ENCODE measurements at places on chromosomes 12 and 14.

DNA sequence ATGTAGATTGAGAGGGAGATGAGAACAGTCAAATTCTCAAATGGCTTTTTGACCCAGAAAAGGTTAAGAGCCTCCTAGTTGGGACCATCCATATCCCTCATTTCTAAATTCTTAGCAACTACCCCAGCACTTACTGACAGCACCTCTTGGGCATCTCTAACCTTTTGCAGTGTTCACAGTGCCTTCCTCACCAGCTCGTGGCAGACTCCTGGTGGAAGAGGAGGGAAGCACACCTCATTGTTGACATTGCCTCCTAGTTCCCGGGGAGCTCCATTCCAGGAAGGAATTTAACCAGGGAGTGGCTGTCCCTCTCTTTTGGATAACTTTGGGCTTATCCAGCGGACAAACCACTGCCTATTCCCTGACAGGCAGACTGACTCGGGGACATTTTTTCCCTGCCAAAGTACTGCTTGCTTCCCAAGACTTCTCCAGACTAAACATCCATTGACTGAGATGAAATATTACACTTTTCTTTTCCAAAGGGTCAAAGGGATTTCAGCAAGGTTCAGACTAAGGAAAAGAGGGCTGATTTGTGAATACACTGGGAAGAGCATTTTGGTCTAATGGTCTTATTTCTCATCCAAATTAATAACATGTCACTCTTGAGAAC lies 9.0 kb upstream of the OR6J1 start:
- DNase-seq = peak; percentile 56

DNA sequence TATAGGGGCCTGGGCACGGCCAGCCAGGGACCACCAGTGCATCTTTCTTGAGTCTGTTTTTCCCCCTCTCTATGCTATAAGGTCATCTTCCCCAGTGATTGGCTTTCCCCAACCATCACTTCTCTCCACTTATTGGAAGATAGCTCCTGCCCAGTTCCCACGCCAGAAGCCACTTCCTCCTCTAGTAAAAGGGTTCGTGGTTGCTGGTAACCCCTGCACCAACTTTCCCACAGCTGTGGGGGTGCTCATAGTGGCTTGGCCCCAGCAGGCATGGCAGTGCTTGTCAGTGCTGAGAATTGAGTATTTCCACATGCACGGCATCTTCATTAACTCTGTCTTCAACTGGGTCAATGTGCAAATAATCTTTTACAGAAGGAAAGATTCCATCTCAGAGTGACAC lies 215.4 kb downstream of the FOXN3 start:
- DNase-seq = no peak

DNA sequence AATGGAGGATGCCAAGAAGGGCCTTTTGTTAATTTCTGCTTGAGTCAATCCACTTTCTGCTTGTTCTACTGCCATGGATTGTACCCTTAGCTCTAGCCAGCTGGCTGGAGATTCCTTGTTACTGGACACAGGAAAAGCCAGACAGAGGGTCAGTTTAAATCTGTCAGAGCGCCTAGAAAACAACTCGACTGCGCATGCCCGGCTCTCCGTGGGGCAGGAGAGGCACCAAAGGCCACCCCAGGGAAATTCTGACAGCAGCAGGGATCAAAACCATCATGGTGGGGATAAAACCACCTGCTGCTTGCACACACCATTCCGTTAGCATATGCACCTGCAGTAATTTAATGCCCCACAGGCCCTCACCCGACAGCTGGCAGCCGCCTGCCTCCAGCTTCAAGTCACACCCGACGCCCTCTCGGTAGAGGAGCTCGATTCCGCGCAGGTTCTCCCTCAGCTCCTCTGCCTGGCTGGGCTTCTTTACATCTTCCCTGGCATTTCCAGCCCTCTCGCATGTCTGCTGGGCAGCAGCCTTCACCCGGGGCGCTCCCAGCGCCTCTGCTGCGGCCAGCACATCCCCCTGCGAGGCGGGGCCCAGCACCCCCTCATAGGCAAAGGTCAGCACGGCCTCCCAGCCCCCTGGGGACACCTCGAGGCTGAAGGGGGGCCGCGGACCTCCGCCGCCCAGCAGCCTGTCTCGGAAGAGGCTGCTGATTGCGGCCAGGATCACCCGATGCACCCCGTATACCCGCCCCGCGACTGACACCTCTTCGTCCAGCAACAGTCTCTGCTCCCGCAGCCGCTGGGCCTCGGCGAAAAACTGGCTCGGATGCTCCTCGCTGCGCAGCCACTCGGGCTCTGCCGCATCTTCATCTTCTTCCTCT lies 1.0 kb downstream of the KLHL33 start:
- DNase-seq = no peak

DNA sequence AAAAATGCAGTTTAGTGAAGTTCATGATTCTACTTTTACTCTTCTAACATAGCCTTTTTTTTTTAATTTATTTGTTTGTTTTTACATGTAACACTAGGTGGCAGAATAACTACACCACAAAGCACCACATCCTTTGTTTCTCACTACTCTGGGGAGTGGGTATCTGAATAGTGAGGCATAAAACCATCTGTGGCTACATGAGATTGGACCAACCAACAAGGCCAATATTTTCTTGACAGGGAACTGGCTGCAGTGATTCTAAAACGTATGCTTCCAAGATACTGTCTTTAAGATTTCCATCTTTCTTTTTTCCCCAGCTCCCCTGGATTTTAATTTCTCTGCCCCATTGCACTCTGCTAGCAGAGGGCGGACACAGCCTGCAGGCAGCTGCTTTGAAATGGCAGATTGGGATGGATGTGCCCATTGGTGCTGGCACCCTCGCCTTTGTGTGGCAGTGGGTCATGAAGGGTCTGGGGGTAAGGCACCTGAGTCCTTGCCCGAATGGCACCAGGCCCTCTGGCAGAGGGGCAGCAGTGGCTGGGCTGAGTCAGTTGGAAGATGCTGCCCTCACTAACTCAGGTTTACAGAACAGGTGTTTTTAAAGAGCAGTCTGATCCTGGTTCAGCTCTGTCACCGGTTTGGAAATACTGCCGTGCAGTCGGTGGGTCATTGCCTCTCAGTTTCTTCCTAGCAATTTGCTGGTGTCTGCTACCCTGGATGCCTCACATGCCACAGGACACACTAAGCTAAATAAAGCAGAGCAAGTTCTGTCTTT lies 429.1 kb downstream of the RAD51B start:
- DNase-seq = peak; percentile 61

DNA sequence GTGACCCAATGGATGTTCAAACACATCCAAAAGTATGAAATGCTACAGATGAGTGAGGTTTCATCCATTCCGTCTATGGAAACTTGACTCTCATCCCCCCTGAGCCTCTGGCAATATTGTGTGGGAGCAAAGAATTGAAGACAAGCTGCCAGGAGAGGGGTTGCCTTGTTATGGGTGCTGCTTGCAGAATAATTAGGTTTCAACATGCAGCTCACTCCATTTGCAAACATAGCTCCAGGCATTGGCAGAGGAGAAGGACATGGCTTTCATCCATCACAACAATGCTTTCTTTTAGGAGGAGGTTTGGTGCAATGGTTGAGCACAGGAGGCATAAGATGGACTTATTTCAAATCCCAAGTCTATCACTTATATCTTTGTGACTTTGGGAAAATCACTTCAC lies 220.7 kb upstream of the SRRM4 start:
- no peak for DNase-seq

GRCh38 chr12:4418913-4419312 lies 26.7 kb downstream of the FGF6 start:
- no peak for DNase-seq

GRCh38 chr12:24268663-24269186 lies 319.3 kb upstream of the SOX5 start:
- no peak for DNase-seq

DNA sequence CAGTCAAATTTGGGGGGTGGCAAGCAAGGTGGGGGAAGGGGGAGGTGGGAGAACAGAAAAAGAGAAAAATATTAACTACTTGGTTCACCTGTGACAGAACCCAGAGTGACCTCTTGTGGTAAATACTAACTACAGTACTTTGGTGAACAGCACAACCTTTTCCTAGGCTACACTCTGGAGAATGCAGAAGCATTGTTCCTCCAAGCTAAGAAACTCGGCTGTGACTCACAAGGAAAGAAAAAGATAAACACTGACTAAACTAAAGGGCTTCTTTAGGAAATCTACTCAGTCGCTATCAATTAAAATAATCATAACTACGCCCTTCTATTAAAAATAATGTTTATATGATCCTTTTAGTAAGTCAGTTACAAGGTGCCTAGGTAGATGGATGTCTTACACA lies 5.4 kb downstream of the KCNH5 start:
- DNase-seq = no peak

DNA sequence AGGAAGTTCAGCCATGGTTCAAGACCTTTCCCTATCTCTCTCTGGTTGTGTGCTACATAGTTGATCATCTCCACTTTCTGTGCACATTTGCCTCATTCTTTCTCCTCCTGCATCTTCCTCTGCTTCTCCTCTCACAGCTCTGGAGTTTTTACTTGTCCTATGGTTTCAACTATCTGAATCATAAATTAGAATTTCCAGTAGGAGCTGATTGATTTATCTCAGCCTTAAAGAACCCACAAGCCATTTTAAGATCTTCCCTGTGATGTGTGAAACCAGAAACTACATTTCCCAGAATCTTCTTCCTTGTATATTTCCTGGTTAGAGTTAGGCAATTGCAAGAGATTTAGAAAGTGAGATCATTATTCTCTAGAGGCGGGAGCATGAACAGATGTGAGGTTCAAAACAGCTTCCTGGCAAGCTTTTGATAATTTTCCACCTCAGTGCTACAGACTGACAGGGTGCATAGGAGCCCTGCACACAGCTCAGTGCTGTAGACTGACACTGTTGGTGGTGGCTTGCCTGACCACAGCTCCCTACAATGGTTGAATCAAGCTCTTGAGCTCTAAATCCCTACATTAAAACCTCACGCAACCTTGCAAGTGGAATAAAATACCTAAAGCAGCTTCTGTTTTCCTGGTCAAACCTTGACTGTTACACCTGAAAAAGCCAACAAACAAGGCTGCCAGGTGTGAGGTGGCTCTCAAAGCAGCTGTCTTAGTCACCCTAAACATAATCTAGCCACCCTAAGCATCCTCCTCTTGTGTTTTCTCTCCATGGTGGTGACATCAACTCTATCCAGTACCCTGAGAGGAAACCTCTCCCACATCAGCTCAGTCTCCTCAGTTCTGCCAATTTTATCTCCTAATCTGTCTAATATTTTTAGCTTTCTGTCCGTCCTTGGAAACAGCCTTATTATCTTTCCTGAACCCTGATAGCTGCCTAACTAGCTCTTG lies 21.5 kb upstream of the IFNG start:
- peak; percentile 66 for DNase-seq

DNA sequence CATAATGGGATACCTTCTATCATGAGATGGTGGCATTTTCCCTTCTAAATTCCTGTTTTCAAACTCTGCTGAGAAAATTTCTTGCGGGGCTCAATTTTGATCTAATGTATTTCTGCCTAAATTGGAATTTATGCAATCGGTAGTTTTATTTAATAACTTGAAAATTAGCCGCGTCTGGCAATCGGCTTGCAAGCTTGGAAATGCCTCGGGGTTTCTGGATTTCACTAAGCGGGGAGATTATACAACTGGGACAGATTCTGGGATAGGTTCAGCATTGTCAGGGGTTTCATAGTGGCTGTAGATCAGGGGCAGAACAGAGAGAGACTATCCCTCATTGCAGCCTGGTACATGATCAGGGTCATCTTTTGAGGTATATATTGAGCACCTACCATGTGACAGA lies 8.6 kb downstream of the CCDC60 start:
- no peak for DNase-seq

DNA sequence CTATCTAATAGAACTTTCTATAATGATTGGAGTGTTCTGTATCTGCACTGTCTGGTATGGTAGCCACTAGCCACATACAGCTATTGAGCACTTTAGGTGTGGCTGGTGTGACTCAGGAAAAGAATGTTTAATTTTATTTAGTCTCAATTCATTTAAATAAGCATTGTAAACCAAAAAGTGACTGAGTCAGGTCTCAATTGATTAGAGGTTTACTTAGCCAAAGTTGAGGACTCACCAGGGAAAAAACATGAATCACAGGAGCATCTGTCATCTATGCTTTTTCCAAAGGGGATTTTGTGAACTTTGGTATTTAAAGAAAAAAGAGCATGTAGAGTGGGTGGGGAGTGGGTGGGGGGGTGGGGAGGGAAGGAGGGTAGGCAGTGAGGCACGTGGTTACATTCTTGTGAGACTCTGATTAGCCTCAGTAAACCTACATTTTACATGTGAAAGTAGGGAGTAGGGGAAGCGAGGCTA lies 473.1 kb downstream of the ATP23 start:
- DNase-seq = no peak

DNA sequence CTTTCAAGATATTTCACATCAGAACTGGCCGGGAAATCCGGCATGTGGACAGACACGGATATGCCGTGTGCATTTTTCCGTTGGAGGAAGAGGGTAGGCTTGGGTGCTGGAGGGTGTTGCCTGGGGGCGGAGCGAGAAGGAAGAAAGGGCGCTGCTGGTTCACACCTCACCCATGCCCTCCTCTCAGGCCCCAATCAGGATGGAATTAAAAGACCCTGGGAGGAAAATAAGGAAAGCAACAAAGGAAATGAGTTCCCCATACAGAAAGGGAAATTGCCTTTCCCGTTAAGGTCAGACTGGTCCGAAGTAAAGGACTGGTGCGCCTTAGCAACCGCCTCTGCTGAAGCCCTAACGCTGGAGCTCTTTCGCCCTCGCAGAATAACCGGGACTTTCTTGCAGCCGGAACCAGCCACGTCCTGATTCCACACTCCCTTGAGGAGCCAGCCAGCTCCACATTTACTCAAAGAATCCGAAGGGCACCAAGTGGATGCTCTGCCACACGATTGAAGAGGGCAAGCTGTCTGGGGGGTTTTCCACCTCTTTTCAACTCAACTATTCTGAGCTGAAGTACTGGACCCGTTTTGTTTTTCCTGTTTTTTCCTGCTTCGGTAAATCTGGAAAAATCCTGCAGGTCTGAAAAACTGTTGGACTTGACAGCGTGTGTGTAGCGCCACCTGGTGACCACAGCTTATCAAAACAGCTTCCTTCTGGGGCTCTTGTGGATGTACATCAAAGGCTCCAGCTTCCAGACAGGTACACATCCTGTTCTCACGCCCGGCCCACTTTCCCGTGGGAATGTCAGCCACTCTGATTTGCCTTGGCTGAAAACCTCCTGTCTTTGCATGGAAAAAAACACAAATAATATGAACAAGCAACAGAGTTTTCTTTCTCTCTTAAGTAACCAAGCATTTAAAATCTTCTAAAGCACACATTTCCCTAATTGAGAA lies 37.6 kb upstream of the BCL2L14 start:
- DNase-seq = peak; percentile 64

Data from CD4-positive, alpha-beta T cell treated with Interleukin-2 at 100 ng/mL for 4 hours (primary cell).